LHCN-M2 (cell line): ENCODE measurements at places on chromosomes 7 and 10.

DNA sequence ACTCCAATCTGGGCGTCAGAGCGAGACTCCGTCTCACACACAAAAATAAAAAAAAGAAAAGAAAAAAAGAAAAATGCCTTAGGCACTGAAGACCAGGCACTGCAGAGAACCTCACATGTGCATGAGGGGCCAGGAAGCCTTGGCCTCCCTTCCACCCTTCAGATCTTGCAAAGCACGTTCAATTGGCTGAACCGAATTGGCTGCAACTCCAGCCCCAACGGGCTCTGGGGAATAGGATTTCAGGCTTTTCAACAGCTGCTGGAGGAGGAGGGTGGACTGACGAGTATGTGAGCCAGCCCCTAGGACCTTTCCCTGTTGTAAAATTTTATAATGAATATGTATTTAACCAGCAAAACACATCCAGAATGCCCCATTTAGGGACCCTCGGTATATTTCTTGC is 16.7 kb downstream of the TMEM120A start:
- DNase-seq: peak; percentile 94

GRCh38 chr10:3159152-3159551 is 13.4 kb downstream of the PITRM1 start:
- no peak for DNase-seq

- no peak for DNase-seq
Measured at GRCh38 chr10:126806498-126806897, 98.7 kb upstream of the DOCK1 start.

DNA sequence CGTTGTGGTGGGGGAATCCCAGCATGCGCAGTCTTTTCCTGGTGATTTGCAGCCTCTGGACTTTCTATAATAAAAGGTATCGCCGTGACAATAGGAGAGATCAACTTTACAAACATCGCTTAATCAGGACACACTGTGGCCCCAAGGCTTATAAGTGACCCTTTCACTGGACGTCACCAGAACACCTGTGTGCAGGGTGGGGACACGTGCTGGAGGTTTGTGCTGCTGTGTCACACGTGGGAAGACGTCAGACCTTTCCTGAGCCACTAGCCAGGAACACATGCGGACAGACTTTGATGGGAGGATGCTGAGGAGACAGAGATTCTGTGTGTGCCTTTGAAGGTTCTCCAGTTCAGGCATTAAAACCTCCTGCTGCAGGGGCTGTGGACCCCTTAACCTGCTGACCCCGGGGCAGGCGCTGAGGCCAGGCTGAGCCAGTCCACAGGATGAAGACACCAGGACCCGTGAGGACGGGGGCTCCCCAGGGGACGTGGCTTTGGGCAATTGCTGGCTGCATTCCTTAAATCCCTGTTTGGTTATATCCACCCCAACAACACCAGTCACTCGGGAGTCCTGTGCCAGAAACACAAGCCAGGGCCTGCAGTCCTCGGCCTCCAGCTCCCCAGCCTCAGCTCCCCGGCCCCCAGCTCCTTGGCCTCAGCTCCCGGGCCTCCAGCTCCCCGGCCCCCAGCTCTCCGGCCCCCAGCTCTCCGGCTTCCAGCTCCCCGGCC is 183.4 kb downstream of the PTPRN2 start:
- DNase-seq: no peak

GRCh38 chr7:70093205-70093904 is 495.1 kb downstream of the AUTS2 start:
- peak; percentile 74 for DNase-seq

DNA sequence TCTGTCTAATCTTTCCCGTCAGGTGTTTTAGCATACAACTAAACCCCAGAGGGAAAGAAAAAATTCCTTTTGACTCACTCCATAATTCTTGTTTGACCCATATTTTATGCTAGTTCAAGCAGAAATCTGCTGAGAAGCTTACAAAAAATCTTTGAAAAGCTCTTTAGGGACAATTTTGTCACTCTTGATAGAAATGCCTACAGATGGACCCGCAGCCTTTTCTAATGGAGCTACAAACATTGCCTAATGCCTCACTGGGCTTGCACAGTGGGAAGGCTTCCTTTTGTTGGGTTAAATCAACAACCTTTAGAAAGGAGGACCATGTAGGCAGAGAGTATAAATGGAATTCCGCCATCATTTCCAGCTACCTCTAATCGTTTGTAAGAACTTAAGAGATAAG is 344.5 kb downstream of the PCLO start:
- no peak for DNase-seq
